ENCODE measurements at places on chromosomes 4 and X.

DNA sequence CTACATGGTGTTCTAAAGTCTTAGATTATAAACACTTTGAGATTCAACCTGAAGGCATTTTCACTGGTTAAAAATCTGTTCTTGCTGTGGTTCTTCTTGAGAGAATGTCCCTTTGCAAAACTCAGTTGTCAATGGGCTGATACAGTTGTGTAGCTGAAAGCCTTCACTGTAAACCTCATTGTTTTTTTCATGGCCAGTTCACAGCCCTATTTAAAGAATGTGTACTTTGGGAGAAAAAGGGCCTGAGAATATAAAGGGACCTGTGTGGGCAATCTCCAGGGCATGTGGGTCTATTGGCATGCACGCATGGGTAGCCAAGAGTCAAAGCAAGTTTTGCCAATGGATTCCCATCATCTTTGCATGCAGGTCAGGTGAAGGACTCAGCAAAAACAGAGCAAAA is 7.8 kb upstream of the MAP7D3 start:
- no peak for DNase-seq

GRCh38 chr4:58760737-58761136 is 1650.6 kb upstream of the IGFBP7 start:
- DNase-seq, result no peak

GRCh38 chr4:16897991-16898827 is at the start of gene LDB2:
TSS of gene LDB2 (minus strand) at chr4:16898645.
- no peak for DNase-seq

GRCh38 chr4:32771491-32771890 is 2051.3 kb downstream of the PCDH7 start:
- DNase-seq, result no peak

DNA sequence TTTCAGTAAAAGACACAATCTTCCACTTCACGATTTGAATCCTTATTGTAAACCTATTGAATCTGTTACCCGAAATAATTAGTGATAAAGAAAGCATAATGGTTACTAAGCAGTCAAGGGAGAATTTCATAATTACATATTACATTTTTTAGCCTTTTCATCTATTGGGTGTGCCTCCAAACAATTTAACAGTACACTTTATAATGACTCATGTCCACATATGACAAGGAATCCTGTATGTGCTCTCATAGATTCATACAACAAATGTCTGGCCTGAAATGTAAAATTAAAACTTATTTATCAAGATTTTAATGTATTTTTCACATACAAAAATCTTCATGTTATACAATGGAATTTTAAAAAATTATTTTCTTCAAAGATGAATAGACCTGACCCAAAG is 39.4 kb downstream of the PPP3CA start:
- no peak for DNase-seq

GRCh38 chr4:87697945-87698344 is 47.9 kb downstream of the DMP1 start:
- DNase-seq, result no peak

GRCh38 chr4:107809210-107809609 is 15.5 kb upstream of the SGMS2 start:
- DNase-seq, result no peak

DNA sequence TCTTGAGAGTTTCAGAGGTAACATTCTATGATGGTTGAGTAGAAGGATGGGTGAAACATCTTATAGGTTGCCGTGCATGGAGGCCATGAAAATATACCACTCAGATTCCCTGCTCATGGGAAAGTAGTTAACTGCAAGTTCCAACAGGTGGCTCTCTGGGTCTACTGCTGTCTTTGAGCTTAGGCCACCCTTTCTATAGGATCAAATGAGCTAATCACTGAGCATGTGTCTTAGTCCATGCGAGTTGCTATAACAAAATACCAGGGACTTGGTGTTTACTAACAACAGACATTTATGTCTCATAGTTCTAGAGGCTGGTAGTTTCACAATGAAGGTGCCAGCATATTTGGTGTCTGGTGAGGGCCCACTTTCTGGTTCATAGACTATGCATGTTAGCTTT is 144.8 kb upstream of the UNC5C start:
- DNase-seq, result peak; percentile 30

DNA sequence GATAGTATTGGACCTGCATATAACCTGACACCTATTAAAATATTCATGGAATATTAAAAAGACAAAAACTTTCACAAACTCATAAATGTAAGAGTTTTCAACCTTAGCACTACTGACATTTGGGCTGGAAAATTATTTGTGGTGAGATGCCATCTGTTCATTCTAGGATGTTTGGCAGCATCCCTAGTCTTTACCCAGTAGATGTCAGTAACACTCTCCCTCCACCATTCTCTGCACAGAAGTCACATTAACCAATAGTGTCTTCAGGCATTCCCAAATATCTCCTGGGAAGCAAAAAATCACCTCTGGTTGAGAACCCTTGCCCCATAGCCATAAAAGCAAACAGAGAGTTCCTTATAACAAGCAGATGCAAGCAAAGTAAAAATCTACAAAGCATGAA is 41.4 kb upstream of the NDST4 start:
- DNase-seq, result no peak

DNA sequence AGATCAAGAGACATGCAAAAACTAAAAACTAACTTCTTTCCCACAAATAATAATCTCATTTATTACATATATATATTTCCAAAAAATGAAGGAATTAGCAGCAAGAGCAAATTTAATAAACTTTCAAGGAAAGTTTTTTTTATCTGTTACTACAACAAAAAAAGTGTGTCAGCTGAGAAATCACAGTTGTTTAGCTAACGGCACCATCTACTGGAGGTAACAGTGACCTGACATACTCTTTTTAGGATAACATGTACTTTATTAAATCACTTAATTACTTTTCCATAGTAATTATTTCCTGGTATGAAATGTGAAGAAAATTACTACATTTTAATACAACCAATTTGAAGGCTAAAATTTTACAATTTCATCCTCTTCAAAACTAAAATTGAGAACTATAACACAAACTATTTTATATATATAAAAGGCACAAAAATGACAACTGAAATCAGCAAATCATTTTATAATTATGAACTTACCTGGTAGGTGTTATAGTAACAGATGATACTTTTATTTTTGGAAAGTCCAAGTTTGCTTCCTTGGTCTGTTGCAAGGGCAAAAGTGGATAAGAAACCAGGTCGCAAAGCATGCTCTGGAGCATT is 9.1 kb downstream of the LAMTOR3 start:
- peak; percentile 74 for DNase-seq

DNA sequence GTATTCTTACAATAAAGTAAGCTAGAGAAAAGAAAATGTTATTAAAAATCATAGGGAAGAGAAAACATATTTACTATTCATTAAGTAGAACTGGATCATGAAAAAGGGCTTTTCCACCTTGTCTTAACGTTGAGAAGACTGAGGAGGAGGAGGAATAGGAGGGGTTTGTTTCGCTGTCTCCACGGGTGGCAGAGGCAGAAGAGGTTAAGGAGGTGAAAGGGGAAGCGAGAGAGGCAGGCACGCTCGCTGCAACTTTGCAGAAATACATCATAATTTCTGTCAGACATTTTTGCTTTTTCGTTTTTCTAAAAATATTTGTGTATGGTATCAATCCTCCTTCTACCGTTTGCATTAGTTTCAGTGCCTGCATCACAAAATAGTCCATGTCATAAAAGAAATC is 2375.1 kb upstream of the AGA start:
- no peak for DNase-seq

- no peak for DNase-seq
Measured at GRCh38 chrX:28225513-28225912, 244.3 kb upstream of the DCAF8L1 start.

GRCh38 chrX:43083016-43083415 is 305.1 kb upstream of the PPP1R2C start:
- DNase-seq, result no peak

DNA sequence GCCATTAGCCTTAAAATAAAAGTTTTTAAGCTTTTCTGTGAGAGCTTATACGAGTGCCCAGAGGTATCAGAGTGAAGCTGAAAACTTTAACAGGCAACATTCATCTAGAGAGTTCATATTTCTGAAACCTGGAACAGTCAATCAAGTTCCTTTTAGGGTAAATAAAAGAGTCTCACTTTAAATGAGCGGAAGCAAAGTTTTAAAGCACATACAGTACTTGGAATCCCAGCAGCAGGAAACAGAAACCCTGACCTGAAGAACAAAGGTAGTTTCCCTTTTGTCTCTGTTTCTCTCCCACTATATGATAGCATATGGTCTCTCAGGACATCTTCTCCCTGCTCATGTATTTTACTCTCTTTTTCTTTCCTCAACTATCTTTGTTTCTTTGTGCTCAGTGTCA is 153.0 kb downstream of the ASB9 start:
- no peak for DNase-seq

DNA sequence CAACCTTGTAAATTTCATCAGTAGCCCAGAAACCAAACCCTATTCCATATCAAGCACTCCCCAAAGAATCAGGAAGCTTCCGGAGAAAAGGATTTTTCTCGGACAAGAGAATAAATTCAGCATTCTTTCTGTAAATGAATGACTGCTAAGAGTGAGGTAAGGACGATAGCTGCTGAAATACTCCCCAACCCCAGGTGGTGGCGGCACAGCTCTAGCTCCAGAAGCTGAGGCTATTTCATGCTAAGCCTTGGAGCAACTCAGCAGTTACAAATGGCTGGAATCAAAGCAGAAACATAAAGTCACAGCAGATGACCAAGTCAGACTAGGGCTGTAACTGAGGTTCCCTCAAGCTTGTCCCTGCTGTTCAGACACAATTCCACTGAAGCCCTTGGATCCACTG is 13.9 kb upstream of the PCDH19 start:
- DNase-seq, result no peak

- DNase-seq, result no peak
Measured at GRCh38 chrX:105221374-105221773, 880 bp upstream of the TEX13A start.

- DNase-seq, result no peak
Measured at GRCh38 chr4:162909952-162910351, 256.7 kb downstream of the NAF1 start.

DNA sequence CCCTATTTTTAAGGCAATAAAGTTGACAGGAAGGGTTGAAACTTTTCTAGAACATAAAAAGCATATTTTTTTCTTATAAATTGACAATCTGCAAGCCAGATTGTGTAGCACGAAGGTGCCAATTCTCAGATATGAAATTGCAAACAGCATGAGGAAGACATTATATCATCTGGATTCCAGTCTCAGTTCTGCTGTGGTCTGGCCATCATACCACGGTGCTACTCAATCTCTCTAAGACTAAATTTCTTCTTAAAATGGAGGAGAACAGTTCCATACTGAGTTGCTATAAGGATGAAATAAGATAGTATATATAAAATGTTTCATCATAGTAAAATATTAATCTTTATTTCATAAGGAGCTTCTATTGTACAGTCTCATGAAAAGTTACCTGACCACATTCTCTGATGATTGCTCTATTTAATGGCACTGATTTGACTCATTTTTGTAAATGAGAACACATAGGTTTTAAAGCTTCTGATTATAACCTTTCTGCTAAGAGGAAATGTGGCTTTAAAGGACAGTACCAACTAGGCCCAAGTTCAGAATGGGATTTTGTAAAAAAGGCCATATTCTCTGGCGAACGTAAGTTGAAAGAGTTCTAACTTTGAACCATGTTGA is 127.9 kb downstream of the SHROOM3 start:
- no peak for DNase-seq

GRCh38 chr4:129362691-129363274 is 266.8 kb downstream of the C4orf33 start:
- peak; percentile 88 for DNase-seq

DNA sequence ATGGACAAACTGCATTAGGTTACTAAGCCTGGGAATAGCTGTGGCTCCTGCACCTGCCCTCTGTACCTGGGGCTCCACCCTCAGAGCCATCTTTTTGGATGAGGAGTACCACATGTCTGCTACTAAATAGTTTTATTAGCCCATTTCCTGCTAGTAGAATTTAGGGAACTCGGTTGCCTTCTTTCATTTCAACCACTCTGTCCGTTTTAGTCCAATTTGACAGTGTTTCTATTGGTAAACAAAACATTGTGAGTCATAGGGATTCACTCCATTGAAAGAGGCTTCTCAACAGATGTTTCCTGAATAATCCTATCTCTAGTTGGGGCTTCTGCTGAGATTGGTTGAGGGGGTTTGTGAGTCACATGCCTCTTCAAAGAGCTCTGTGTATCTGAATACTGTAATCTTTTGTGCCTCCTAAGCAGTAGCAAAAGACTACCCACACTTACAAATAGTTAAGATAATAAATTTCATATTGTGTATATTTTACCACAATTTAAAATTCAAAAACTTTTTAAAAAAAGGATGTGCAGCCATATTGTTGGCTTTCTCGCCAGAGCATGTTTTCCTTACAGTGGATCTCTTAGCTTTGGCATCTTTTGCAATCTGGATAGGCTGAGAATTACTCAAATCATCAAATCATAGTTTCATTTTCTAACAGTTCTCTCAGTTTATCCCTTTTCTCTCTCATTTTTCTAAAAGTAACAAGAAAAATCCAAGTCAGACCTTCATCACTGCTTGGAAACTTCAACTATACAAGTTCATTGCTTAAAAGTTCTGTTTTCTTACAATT is 9.9 kb downstream of the FAM200B start:
- DNase-seq, result no peak

GRCh38 chr4:112128452-112128851 is 16.8 kb upstream of the FAM241A start:
- DNase-seq, result no peak

DNA sequence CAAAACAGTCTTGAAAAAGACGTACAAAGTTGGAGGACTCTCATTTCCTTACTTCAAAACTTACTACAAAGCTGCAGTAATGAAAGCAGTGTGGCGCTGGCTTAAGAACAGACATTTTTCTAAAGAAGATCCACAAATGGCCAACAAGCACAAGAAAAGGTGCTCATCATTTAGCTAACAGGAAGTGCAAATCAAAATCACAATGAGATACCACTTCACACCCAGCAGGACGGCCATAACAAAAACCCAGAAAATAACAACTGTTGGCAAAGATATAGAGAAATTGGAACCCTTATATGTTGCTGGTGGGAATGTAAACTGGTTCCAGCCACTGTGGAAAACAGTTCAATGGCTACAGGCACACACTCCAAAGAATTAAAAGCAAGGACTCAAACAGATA is 3.3 kb downstream of the PDZD4 start:
- no peak for DNase-seq

- no peak for DNase-seq
Measured at GRCh38 chrX:15600049-15600448, 711 bp downstream of the ACE2 start.

- DNase-seq, result peak; percentile 1
Measured at GRCh38 chrX:69028006-69028760, 137.1 kb downstream of the PJA1 start.

Measured in hematopoietic multipotent progenitor cell treated with erythropoietin and hydrocortisone succinate and interleukin-3 and kit ligand, for 6 days (in vitro differentiated cells).